A172 (cell line): ENCODE measurements at places on chromosomes 12 and 14.

DNA sequence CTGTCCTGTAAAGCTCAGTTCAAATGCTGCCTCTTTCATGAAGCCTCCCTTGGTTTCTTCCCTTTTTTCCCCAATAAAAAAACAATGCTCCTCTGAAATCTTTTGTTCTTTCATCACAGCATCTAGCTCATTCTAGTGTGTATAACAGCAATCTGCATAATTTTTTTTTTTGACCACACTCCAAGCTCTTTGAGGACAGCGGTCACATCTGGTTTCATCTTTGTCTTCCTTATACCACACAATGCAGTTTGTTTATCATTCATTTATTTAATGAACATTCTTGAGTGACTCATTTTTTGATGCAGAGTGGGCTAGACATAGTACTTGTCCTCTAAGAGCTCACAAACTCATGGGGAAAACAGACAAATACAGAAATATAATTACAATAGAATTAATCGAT is 7.3 kb downstream of the GNG2 start:
- no peak for DNase-seq

DNA sequence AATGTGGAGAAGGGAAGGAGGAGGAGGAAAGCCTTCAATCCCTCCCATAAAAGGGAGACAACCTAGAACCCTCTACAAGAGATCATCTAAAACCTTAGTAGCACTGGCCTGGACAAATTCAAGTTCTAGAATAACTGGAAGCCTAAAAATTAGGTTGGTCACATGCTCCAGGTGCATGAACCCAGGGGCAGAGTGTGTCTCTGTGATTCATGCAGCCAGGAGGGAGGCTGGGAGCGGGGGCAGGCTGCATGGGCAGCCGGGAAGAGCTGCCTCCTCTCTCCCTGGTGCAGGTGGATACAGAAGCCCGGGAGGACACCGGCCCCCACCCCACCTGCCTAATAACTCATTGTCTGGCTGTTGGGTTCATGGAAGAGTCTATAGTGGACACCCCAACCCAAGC is 38.6 kb downstream of the CCDC85C start:
- DNase-seq = no peak

GRCh38 chr14:65834051-65834450 is 421.5 kb downstream of the FUT8 start:
- DNase-seq = no peak

GRCh38 chr14:102360388-102360787 is 2.3 kb downstream of the CINP start:
- DNase-seq = no peak

- DNase-seq = no peak
Observed at GRCh38 chr12:64700532-64700931, 58.7 kb downstream of the GNS start.
